ENCODE measurements at places on chromosomes 2 and 18.

DNA sequence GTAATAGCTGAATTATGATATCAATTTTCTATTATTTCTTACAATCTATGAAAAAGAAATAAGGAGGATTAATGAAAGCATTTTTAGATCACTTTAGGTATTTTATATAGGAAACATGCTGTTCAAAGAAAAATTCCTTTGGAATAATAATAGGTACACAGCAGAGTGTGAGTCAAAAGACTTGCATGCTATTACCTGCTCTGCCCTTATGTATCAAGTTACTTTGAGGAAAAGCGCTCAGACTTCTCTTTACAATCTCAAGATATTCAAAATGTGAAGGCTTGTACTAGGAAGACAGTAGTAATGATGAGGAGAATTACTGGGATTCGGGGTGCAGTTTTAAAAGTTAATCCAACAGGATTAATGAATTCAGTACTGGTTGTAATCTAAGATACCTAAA lies 29.1 kb upstream of the RNU4ATAC start:
- no peak for DNase-seq

- DNase-seq = no peak
These were observed 86.4 kb upstream of the HK2 start for GRCh38 chr2:74747411-74748080.

GRCh38 chr2:148896136-148896535 lies 21.1 kb downstream of the KIF5C start:
- DNase-seq = no peak

DNA sequence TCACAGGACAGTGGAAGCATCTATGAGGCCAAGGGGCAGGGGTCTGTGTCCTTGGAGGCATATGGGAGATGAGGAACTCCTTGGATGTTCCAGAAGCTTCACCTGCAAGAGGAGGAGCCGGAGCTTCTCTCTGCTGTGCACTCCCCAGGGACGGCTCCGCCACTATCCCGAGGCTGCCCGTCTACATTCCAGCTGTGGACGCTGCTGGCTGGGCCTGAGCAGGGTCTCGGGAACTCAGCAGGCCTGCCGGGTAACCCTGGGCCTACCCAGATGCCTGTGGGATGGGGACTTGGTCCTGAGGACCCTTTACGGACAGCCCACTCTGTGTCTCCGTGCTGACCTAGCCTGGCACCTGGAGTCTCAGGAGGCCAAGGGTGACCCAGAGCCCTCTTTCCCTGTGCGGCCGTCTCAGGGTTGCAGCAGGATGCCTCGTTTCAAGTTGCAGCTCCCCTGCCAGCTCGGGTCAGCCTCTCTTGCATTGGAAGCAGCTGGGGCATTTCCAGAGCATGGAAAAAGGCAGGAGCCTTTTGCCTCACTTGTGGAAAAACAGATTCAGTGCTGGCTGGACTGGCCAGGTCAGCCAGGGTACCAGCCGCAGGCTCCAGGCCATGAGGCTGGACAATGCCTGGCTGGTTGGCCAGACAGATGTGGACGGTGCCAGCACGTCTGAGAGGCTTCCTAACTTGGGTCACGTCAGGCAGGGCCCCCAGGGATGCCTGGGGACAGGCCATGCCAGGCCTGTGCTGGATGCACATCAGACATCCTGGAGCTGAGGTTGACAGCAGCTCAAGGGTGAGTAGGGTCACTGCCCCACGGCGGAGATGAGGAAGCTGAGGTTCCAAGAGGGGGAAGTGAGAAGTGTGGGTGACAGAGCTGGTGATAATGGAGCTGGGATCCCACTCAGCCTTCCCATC lies 41.5 kb downstream of the SCTR start:
- DNase-seq = no peak

DNA sequence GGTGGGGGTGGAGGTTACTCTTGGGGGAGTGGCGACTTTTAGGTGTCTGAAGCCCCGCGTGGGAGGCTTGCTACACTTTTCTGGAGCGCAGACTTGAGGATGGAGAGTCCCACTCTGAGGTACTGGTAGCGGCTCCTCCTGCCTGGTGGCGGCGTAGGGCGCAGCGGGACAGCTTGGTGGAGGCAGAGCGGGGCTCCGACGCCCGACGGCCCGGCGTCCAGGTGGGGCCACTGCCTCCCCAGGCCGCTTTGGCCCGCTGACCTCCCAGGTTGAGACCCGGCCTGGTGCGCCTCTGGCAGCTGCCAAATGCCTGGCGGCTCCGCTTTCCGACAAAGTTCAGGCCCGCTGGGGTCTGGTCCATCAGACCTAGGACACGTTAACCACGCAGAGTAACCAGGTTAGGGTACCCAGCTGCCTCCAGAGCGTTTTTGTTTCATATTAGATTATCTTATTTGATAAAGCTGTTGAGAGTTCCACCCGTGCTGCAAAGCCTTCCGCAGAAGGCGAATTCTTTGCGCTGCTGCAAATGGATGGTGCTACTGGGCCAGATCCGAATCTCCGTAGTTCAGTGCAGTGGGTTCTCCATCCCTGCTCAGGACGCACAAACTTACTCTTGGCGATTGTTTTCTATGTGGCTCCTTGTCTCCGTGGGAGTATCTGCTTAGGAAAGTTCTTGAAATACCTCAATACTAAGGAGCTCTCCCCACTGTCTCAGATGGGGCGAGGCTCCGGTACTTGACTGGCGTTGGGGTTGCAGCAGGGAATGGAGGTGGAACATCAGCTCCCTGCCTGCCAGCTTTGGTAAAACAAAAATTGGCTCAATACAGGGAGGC lies 405.9 kb downstream of the XIRP2 start:
- DNase-seq = peak; percentile 30

Measured in anterior cingulate cortex (tissue), 58 donors.